ENCODE measurements at places on chromosomes 13 and 19. TPM values are rescaled to one million over a fixed set of nuclear protein-coding genes. Genes with fewer than 3 reads are reported as not detected.

KXD1 gene
- total RNA-seq, result 16.4 TPM

NFIC gene
- 6.6 TPM for total RNA-seq

DNA sequence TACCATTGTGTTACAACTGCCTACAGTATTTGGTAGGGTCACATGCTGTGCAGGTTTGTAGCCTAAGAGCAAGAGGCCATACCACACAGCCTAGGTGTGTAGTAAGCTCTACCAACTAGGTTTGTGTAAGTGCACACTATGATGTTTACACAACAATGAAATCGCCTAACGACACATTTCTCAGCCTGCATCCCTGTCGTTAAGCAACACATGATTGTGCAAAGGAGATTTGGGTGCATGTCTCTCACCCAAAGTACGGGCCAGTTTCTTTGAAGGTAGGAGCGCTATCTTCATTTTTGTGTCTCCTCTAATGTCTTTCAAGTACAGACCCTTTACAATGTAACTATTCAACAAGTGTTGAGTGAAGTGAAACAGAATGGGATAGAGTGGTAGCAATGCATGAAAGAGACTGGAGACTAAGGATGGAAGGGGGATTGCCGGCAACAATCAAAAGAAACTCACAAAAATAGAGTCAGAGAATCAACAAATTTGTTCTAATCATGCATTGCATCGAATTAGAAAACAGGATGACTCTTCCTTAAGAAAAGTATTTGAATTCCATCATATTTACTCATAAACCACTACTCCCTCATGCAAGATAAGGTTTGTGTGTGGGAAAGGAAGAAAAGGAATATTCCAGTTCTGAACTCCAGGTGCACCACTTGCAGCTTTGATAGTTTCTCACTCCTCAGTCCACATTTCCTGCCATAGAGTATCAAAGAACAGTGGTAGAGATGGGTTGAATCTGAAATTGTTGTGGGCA is 60.2 kb upstream of the TNFRSF19 start:
- DNase-seq, result no peak

DNA sequence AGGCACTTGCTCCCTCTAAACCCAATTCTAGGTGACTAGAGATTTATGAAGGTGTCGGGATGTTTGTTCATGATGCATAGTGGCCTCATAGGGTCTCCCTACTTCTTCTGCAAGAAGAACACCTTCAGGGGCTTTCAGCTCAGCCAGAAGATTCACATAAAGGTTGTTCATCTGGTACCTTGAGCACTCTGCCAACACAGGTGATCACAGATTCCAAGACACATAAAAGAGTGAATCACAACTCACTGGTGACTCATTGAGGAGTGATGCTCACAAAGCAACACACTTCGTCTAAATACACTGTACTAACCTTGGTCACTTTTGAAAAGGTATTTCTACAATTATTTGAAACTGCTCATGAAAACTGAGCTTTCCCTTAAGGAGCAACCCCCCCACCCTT is 6.8 kb upstream of the ZNF324 start:
- DNase-seq, result no peak

GRCh38 chr13:32310134-32310706 is 4.9 kb downstream of the ZAR1L start:
- no peak for DNase-seq

ZNF799 gene
- total RNA-seq, result 7.2 TPM

HSH2D gene
- not detected for total RNA-seq

- DNase-seq, result no peak
These were observed 7.7 kb downstream of the N4BP2L2 start for GRCh38 chr13:32530841-32531253.

- no peak for DNase-seq
These were observed 68.8 kb upstream of the TSHZ3 start for GRCh38 chr19:31418055-31418454.

PABPC3 gene
- not detected for total RNA-seq

VSTM2B gene
- 12.3 TPM for total RNA-seq

GRCh38 chr13:90997951-90998350 is 349.5 kb upstream of the MIR17HG start:
- DNase-seq, result no peak

Data from occipital lobe (tissue), 3 donors.